ENCODE measurements at places on chromosomes 1 and 21.
A peak's percentile ranks its signal among the peaks of the same experiment; 100 is the strongest.

GRCh38 chr1:197472141-197472540 is 204.1 kb downstream of the CRB1 start:
- DNase-seq = no peak

DNA sequence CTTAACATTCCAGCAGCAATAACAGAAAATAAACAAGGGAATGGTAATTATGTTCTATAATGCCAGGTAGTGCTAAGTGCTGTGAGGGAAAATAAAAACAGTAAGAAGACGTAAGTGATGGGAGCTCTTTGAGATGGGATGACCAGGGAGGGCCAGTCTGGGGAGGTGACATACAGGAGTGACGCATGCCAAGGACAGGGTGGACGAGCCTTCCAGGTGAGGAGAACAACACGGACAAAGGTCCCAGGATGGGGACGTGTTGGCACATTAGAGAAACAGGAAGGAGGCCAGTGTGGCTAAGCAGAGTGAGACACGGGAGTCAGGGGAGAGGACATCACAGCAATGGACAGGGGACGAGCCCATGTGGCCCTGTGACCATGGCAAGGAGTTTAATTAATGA is 11.7 kb upstream of the LRRC52 start:
- DNase-seq = no peak

GRCh38 chr21:36205962-36206361 is 49.3 kb downstream of the DOP1B start:
- no peak for DNase-seq

- no peak for DNase-seq
Measured at GRCh38 chr1:182867861-182868260, 28.7 kb downstream of the DHX9 start.

GRCh38 chr1:100265562-100265930 is 470 bp upstream of the RTCA start:
- DNase-seq = peak; percentile 46

GRCh38 chr1:14452551-14452950 is 145.9 kb upstream of the KAZN start:
- DNase-seq = no peak

DNA sequence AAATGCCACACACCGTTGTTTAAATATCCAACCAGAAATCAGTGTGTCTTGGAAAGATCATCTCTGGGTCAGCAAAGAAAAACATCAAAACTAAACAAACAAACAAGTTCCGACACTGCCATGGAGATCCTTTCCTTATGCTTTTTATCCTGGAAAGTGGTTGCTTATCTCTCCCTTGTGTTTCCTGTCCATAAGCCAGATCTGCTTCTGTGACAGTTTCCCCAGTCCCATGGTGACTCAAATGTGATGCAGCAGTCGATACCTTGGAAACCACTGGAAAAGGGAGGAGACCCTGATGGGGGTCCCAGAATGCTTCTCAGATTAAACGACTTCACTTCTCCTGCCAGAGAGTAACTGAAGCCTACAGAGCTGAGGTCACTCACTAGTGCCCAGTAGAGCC is 94.7 kb downstream of the DMRTA2 start:
- no peak for DNase-seq

GRCh38 chr1:58649555-58649954 is 50.3 kb downstream of the MYSM1 start:
- peak; percentile 24 for DNase-seq

GRCh38 chr1:173864179-173864867 is 3.5 kb downstream of the GAS5 start:
- DNase-seq = no peak

DNA sequence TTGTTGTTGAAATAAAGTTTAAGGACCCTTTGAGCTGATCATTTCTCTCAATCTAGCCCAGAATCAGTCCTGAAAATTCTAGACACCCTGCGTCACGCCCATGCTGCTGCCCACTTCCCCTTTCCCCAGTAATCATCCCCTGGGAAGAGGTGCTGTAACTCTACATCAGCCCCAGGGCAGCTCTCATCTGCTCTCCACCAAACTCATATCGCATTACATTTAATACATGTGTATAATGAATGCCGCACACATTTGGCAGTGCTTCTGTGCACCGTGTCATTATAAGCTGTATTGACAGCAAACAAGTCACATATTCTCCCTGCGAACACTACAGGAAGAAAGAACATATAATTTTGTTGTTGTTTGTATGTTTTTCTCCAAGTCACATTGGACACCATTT is 539.7 kb upstream of the DAB1 start:
- DNase-seq = no peak

DNA sequence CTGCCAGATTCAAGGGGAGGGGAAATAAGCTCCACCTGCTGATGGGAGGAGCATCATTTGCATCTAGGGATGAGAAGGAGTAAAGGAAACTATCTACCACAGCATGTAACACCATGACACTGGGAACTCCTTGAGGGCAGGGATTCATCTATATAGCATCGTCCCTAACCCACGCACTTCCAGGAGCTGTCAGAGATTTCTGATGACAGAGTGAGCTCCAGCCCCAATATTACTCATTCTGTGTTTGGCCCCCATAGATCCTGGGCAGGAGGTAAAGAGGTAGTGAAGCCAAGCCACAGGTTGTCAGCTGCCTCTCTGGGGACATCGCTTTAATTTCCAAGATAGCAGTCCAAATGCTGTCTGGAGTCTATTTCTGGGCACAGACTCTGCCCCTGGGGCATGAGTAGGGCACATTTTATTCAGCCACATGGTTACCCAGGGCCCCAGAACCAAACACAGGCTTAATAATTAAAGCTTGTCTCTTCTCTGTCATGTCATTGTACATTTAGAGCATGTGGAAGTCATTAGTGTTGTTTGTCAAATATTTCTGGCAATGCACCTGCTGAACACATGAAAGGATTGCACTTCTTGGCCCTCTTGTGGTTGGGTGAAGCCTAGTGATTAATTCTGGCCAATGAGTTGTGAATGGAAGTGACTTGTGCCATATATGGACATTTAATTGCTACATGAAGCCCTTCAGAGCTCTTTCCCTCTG is 105.9 kb upstream of the POU3F1 start:
- no peak for DNase-seq

- DNase-seq = no peak
Measured at GRCh38 chr21:38377165-38378088, 120.6 kb downstream of the KCNJ15 start.

GRCh38 chr1:93474321-93474720 is 26.4 kb downstream of the FNBP1L start:
- no peak for DNase-seq

DNA sequence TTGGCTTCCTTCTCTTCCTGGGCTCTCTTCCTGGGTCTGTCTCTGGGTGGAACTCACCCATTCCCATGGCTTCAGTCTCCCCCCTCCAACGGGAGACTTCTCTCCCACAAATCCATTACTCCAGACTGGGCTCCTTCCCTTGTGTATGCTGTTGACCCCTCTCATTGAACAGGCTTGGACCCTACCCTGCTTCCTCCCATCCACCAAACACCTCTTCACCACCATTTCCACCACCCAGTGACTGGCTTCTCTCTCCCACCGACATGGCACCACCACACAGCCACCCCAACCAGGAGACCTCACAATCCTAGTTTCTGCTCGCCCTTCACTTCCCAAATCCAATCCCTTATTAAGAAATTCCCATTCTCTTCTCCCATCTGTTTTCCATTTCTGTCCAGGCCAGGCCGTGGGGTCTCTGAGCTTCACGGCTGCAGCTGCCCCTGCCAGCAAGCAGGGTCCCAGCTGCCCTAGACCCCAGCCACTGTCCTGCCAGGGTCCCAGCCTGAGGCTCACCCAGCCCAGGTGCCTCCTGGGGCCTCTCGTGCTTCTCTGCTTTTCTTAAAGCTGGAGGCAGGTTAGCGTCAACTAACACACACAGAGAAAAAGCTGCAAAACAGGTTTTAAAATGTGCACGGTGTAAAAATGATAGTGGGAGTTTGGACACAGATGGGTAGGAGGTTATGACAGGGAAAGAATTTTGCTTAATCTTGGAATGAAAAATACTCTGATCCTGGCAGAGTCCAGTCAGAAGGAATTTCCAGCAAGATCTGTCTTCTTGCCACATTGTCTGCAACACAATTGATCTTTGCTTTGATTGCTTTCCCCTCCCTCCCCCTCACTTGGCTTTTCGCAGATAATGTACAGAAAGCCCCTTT is 383.8 kb upstream of the VAMP3 start:
- no peak for DNase-seq

DNA sequence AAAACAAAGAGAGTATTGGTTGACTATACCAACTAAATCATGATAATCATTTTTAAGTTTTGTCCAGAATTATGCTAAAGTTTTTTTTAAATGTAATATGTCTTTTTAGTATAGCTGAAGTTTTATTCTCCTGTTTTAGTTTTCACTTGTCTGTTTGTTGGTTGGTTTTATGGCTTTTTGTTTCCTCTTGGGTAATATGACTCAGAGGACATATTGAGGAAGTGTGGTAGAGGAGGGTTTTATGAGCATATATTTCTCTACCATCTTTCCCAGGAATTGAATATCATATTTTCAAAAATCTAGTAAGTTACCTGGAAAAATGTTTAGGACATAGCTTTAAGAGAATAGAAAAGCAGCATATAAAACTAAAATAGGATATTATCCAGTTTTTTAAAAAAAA is 68.6 kb upstream of the MCOLN3 start:
- DNase-seq = no peak

- no peak for DNase-seq
Measured at GRCh38 chr21:45470087-45470515, 65.1 kb downstream of the COL18A1 start.

DNA sequence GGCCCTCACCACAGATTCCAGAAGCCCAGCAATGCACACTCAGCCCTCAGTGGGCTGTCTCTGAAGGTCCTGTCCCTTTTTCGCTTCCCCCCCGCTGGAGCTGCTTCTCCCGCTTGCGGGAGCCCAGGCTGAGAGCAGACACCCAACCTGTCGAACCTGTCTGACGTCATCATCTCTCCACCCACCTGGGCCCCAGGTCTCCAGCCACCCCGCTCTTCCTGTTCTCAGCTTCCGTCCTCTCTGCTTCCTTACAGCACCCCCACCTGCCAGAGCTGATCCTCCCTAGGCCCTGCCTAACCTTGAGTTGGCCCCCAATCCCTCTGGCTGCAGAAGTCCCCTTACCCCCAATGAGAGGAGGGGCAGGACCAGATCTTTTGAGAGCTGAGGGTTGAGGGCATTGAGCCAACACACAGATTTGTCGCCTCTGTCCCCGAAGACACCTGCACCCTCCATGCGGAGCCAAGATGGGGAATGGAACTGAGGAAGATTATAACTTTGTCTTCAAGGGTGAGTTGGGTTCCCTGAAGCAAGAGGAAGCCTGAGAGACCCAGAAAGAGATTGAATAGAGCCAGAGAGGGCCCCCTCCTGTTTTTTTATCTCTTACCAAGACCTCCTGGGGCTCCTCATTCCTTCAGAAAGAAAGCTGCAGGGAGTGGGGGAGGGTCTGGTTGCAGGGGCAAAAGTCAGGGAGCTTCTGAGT is at the start of gene RAB25:
Gene RAB25, plus strand, starts transcription at position 224 of the 700 bp plus-strand sequence. Its CDS starts 241 bp downstream, at position 465.
- DNase-seq = no peak

GRCh38 chr1:41645062-41645461 is 160.6 kb upstream of the EDN2 start:
- DNase-seq = no peak

DNA sequence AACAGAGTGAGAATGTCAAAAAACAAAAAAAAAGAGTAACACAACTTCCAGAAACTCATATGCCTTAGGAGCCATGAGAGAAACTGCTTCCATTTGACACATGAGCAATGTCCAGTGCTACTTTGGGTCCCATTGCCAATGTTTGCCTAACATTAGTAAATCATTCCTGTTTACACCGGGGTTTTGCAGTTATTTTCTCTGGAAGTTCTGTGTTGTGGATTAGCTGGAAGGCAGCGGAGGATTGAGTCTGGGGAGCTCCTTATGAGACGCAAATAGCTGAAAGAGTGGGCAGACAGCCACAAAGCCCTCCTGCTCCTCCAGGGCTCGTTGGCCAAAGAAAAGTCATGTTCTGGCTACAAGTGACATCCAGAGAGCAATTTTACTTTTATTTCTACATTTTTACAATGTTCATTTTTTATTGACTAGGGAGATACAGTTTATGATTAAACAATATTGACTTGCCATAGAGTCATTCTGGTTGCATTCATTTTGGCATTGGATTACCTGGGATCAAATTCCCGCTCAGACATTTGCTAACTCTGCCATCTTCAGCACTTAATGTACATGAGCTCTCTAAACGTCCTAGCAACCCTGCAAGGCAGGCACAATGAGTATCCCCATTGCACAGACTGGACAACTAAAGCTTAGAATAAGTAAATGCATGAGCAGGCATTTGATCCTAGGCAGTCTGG is 66.4 kb upstream of the GALNT2 start:
- DNase-seq = no peak

- DNase-seq = no peak
Measured at GRCh38 chr1:59057211-59057694, 239.6 kb upstream of the FGGY start.

GRCh38 chr21:45456584-45457160 is 51.7 kb downstream of the COL18A1 start:
- DNase-seq = no peak

GRCh38 chr1:67429528-67430357 is 459 bp downstream of the SERBP1 start:
- DNase-seq = peak; percentile 4

- DNase-seq = no peak
Measured at GRCh38 chr1:204278251-204278650, 64.5 kb upstream of the GOLT1A start.

GRCh38 chr1:186738926-186739325 is 58.7 kb upstream of the PTGS2 start:
- no peak for DNase-seq

All from CD4-positive, alpha-beta T cell treated with Interleukin-10 for 1 hour (primary cell).